HT-29 (cell line): ENCODE measurements at places on chromosomes 7 and 10. TPM values are rescaled to one million over a fixed set of nuclear protein-coding genes. Genes with fewer than 3 reads are reported as not detected.

The INHBA gene
- not detected in 2 replicates for total RNA-seq

The GPR15LG gene
- total RNA-seq = not detected in 2 replicates

The PRF1 gene
- not detected in 2 replicates for total RNA-seq

The CREB3L2 gene
- total RNA-seq = 3.2 and 4.1 TPM in 2 replicates

The NKX1-2 gene
- total RNA-seq = not detected in 2 replicates

The LIPN gene
- total RNA-seq = not detected in 2 replicates

The AKR1C4 gene
- 0.29 TPM in 1 of 2 replicates, not detected in the other for total RNA-seq

The CCDC136 gene
- total RNA-seq = not detected in 2 replicates

The SUMF2 gene
- total RNA-seq = 142 and 147 TPM in 2 replicates

The MYOZ1 gene
- not detected in 2 replicates for total RNA-seq

The SPAM1 gene
- total RNA-seq = not detected in 2 replicates

The ATP6V0A4 gene
- not detected in 2 replicates for total RNA-seq

The TMEM229A gene
- total RNA-seq = not detected in 2 replicates

The SUN3 gene
- total RNA-seq = not detected in 2 replicates

The FRAT1 gene
- 3.7 and 5.8 TPM in 2 replicates for total RNA-seq

The CFAP70 gene
- total RNA-seq = 0.03 TPM in 1 of 2 replicates, not detected in the other

The SKIDA1 gene
- total RNA-seq = not detected in 2 replicates

The MRC1 gene
- total RNA-seq = 0.03 TPM in 1 of 2 replicates, not detected in the other

The CCNJ gene
- total RNA-seq = 2.6 and 2.9 TPM in 2 replicates

The HOXA4 gene
- 2.2 and 3.7 TPM in 2 replicates for total RNA-seq

The PRSS2 gene
- total RNA-seq = 0.79 and 1.3 TPM in 2 replicates

The ZNF853 gene
- total RNA-seq = 0.31 TPM in 1 of 2 replicates, not detected in the other

The MGAM2 gene
- total RNA-seq = 8.0 and 10.1 TPM in 2 replicates

The VWA2 gene
- 30.2 and 31.6 TPM in 2 replicates for total RNA-seq

The RADIL gene
- not detected in 2 replicates for total RNA-seq

The HTR5A gene
- not detected in 2 replicates for total RNA-seq

The TMEM236 gene
- not detected in 2 replicates for total RNA-seq

The SFMBT2 gene
- 0.03 TPM in 1 of 2 replicates, not detected in the other for total RNA-seq

The SYNPO2L gene
- not detected in 2 replicates for total RNA-seq

The GPR146 gene
- 4.1 and 4.3 TPM in 2 replicates for total RNA-seq

The CFAP46 gene
- total RNA-seq = not detected in 2 replicates

The NCF1 gene
- total RNA-seq = not detected in 2 replicates

The GPR26 gene
- not detected in 2 replicates for total RNA-seq

The KIAA1217 gene
- 9.4 and 9.6 TPM in 2 replicates for total RNA-seq

The IFIT1B gene
- not detected in 2 replicates for total RNA-seq

The WNT8B gene
- total RNA-seq = 0.03 and 0.23 TPM in 2 replicates

The SPDYE9 gene
- total RNA-seq = not detected in 2 replicates

The NME8 gene
- total RNA-seq = not detected in 2 replicates

The IDI2 gene
- total RNA-seq = not detected in 2 replicates

The SPDYE8 gene
- total RNA-seq = not detected in 2 replicates

The ELFN1 gene
- 0.92 and 1.7 TPM in 2 replicates for total RNA-seq

The STRIP2 gene
- 2.8 and 3.1 TPM in 2 replicates for total RNA-seq

The PLEKHS1 gene
- total RNA-seq = 0.55 TPM in 1 of 2 replicates, not detected in the other

The LDB3 gene
- not detected in 2 replicates for total RNA-seq

The UNCX gene
- not detected in 2 replicates for total RNA-seq
